Stimulated activated CD8-positive, alpha-beta memory T cell treated with anti-CD3 and anti-CD28 coated beads, Interleukin-4, amount 100 ng/mL, for 48 hours (primary cell): ENCODE measurements at places on chromosomes 6 and 20.
A peak's percentile ranks its signal among the peaks of the same experiment; 100 is the strongest.

DNA sequence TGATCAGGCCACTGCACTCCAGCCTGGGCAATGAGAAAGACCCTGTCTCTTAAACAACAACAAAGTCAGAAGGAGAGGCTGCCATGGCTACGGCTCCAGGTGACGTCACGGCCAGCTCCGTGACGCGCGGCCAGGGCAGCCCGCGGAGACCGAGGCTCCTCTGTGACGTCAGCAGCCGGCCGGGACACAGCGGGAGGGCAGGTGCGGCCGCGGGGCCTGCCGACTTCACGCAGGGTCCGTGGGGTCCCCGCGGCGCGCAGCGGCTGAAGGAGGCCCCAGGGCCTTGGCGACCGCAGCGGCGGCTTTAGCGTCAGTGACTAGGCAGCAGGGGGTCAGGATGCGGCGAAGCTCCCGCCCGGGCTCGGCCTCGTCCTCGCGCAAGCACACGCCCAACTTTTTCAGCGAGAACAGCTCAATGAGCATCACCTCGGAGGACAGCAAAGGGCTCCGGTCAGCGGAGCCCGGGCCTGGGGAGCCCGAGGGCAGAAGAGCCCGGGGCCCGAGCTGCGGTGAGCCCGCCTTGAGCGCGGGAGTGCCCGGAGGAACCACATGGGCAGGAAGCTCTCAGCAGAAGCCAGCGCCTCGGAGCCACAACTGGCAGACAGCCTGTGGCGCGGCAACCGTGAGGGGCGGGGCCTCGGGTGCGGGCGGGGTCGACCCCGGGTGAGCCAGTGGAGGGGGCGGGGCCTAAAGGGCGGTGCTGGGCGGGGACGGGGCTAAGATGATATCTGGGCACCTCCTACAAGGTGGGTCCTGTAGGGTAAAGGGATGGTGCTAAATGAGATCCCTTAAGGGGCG, at the start of gene SPAG4:
Gene SPAG4 (plus strand): TSS at position 163 of the 798 bp plus-strand sequence. CDS start 175 bp downstream, at position 338.
- DNase-seq, result peak; percentile 100

GRCh38 chr6:46677314-46677654, 10.4 kb upstream of the TDRD6 start:
- no peak for DNase-seq

GRCh38 chr20:59084041-59084850, 41.7 kb upstream of the PRELID3B start:
- DNase-seq, result no peak

DNA sequence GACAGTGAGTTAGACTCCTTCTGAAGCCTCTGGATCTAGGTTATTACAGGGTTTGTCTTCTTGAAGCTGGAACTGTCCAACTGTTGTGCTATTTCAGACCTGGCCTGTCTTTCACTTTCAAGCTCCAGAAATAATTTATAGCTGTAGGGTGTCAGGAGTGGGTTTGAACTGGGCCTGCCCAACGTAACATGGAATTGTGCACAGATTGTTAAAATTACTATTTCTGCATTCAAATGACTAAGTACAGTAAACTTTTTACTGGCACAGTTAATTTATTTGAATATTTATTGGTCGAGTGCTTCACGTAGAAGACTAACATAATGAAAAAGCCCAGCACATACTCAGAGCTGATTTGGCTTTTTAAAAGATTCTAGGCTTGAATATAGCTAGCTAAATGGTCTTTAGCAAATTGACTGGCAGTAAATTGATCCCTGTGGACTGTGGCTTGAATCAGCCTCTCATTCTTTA, 74.3 kb downstream of the ARID1B start:
- no peak for DNase-seq

DNA sequence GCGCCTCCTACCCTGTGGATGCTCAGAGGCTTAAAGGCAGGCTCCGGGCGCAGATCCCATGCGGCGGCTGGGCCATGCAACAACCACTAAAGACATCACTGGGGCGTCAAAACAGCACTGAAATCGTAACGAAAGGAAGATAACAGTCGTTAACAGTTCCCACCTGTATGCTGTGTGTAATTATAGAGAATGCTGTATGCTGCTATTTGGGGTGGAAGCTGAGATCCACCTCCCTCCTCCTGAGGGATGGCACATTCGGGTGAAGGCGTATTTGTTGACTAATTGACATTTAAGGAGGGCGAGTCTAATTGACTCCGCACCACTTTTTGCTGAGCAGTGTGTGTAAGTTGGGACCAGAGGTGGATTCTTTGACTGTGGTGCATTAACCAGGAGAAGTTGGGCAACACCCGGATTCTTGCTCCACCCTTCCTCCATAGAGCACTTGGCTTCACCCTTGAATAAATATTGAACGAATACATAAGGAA, 687 bp downstream of the SLC35A1 start:
- no peak for DNase-seq

DNA sequence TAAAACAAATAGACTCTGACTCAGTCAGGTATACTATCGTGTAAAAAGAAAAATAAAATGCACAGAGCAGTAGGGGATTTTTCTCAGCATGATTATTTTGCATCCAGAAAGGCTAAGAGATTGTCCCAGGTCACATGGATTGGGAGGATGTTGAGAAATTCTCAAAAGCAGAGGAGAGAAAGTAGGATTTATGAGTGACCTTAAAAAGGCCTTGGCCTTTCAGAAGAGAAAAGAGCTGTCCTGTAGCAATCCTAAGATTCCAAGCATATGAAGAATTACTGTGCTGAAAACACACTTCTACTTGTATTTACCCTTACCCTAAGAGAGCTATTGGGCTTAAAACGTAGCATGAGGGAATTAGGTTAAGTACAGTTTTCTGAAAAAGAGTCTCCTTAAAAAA, 149.7 kb upstream of the ENPP5 start:
- no peak for DNase-seq

DNA sequence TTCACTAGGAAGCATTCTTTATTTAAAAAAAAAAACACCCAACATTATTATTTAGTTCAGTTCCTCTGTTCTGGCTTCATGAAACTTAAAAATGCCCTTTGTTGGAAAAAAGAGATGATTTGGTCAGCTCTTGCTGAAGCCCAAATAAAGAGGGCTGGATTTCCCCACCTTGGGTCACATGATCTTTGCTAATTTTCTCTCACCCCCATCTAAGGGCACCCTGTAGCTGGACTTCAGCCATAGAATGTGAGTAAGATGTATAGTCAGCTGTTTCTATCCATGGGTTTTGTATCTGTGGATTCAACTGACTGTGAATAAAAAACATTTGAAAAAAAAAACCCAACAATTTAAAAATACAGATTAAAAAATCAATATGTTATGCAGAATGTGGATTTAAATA, 213.9 kb upstream of the SULF2 start:
- DNase-seq, result no peak

DNA sequence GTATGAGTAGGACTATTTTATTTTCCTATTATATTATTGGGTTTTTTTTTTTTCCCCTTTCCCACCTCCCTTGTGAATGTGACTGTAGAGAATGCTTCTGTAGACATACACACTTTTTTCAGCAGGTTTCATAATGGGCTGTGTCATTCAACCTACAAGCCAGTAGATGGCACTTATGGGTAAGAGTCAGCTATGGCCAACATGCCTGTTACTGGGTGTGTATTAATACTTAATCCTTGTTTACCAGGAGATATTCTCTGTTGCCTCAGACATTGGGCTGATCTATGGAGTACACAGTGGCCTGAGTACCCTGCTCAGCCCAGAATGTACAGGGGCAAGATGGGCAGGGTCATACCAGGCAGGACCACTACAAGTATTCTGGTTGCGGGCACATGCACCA, 382.5 kb downstream of the EPHA7 start:
- no peak for DNase-seq

DNA sequence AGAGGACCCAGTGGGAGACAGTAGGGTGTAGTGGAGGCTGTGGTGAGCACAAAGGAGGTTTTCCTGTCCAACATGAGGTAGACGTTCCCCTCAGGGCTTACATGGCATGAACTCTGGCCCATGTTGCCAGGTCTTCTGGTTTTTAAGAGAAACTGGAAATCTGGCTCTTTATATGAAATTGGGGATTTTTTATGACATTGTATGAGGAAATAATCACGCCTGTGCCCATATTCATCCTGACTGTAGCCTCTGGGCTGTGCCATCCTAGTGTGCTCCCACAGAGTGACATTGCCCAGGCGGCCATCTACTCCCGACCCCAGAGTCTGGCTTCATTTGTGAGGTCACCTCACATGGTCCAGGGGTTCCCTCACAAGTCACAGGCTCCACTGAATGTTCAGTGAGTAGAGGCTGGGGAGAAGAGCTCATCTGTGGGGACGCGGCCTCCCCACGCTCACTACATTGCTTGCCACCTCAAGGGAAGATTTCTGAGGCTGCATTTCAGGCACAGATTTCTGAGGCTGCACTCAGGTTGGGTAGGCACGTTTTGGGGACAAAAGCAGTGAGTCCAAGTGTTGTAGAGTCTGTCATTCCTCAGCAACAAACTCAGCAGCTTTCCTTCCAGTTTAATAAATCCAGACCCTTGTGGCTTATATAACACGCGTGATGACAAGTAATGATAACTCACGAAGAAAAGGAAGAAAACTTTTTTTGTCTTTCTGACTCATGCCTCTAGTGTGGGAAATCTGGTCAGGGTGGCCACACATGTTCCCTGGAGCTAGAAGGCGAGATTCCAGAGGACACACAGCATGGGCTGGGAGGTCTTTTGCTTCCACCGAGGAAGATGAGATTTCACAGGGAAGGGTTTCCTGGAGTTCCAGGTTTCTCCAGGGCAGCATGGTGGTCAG, 41.7 kb downstream of the SLC24A3 start:
- no peak for DNase-seq

- DNase-seq, result no peak
These were observed 32.7 kb downstream of the LRRC1 start for GRCh38 chr6:53827531-53827930.

DNA sequence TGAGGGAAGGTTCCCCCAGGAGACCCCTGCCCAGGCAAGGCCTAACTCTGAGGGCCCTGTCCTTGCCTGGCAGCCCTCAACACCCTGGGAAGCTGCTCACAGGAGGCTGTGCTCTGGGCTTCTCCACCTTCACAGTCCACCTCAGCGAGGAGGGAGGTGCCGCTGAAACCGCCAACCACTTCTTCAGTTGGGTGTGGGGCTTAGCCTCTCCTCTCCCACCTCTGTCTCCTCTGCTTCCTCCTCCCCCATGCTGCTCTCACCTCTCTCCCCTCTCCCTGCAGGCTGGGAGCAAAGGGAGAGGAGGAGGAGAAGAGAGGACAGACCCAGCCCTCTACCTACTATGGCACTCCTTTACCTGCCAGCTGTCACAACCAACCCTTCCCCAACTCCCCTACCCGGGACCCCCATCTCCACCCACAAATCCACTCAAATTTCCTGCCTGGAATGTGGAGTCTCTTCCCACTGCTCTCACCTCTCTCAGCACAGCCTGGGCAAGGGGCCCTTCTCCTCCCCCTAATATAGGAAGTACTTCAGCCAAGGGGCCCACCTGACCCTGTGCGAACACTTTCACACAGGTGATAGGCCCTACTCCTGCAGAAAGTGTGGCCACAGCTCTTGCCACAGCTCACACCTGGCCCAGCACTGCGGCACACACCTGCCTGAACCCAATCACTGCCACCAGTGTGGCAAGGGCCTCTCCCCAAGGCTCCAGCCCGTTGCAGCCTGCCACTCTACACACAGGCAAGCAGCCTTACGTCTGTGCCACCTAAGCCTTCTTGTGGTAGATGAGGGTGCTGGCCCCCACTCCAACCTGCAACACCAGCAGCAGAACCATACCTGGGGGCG, 7.2 kb downstream of the RING1 start:
- no peak for DNase-seq

- DNase-seq, result no peak
These were observed at the start of gene THEMIS for GRCh38 chr6:127900935-127901334. THEMIS (minus strand) TSS chr6:127901058; CDS start chr6:127900932, 126 bp downstream.

DNA sequence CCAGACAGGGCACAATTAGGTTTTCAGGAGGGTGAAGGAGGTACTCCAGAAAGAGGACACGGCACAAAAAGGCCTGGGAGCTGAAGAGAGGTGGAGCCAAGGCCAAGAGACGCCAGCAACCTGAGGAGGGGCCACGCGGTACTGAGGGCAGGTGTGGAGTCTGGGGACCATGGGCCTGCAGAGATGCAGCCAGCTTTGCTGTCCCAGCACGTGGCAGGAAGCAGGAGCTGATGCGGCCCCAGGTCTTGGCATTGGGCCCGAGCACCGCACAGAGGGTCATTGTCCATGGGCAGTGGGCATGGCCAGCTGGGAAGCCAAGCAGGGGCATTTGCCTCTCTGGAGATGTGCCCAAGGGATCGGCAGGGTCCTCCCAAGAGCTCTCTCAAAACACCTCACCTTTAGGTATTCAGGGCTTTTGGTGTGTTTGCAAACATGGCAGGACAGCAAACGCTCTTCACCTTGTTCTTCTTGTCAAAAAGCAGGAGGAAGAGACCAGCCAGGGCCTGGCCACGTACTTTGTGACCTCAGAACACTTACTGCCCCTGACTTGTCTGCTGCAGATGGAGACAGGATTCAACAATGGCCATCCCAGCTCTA, 1.4 kb upstream of the BPIFB1 start:
- DNase-seq, result no peak

- DNase-seq, result no peak
These were observed 404.4 kb downstream of the BMP2 start for GRCh38 chr20:7171911-7172310.
